ENCODE measurements at places on chromosomes 2 and 18.

- no peak for DNase-seq
These were observed 1424.4 kb upstream of the SLC39A10 start for GRCh38 chr2:194232600-194232999.

DNA sequence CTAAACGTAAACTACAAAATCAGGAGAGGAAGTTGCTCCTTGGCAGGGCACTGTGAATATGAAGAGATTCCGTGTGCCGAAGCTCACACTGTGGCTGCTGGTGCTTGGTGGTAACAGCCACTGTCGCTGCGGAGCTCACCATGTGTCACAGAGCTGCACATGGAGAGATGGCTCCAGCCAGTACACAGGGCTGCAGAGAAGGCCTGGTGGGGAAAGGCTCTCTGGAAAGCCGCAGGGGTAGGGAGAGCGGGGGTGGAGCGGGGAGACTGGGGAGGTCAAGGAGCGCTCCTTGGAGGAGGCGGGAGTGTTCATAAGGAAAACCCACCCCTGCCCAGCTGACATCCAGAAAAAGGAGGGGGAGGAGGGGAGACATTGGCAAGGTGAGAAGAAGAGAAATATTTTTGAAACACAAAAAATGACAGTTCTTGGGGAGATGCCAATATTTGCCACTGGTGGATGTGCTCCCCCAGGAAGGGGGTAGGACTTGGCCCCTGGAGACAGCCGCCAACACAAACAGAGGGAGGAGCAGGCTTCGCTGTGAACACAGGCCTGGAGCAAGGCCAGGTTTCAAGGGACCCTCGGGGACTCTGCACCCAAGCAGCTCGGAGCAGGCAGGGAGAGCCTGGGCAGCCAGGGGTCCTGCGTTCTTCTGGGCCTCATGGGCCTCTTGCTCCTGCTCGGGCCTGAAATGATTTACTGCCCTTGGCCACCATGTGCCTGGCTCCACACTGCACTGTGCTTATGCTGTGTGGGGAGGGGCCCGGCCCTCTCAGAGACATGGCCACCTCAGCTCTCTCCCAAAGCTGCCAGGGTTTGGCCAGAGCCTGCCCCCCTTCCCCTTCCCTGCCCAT is 102.6 kb upstream of the GLI2 start:
- no peak for DNase-seq

- no peak for DNase-seq
These were observed 306.5 kb upstream of the ZNF521 start for GRCh38 chr18:25658476-25658875.

- no peak for DNase-seq
These were observed 464 bp downstream of the COL4A4 start for GRCh38 chr2:227163485-227163997.

GRCh38 chr2:3451926-3452671 is 67.2 kb downstream of the ADI1 start:
- DNase-seq, result no peak

DNA sequence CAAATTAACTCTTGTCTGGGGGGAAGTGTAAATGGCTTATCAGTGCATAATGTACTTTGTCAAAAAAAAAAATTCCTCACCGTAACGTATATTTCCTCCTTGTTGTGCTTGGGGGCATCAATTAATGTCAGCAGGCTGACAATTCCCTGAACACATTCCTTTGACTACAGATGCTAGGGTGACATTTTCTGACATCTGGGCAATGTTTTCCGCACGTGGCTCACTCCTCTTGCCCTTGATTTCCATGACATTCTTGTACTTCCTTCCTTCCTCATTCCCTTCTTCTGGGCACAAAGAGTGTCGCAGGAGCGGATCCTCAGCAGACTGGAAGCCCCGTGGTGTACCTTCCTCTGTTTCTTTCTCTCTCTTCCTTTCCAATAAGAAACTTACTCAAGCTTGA is 173.7 kb downstream of the SP3 start:
- no peak for DNase-seq

GRCh38 chr2:172931256-172931894 is 144.3 kb upstream of the MAP3K20 start:
- DNase-seq, result no peak

DNA sequence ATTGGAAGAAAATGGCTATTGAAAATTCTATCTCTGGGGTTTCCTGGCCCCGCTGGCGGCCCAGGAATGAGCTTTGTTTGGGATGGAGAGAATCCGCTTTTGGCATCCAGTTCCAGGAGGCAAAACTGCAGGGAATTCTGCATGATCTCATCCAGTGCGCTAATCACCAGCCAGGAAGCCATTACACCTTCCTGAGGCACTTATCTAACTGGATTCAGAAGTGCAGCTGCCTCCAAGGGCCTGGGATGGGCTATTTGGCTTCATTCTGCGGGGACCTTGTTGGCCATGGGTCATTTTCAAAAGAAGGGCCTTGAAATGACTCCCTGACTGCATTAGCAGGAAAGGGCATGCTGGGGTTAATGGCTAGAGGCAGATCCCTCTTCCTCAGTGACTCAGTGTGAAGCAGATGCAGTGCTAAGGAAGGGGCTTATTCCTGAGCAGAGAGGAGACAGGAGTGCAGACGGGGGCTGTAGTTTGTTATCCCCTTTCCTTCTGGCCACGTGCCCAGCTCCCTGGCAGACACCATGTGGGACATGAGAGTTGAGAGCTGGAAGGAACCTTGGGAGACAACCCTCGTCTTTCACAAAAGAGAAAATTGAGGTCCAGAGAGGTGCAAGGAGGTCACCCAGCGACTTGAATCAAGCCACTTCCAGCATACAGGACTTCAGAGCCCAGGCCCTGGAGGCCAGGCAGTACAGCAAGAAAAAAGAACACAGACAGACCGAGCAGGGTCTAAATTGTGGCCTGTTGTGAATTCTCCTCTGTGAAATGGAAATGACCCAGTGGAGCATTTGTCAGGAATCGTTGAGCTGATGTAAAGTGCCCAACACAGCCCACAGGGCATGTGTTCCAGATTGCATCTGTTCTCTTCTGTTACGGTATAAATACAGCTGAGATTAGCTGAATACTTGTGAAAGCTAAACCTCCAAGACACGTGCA is 161.8 kb downstream of the PRKCE start:
- no peak for DNase-seq

DNA sequence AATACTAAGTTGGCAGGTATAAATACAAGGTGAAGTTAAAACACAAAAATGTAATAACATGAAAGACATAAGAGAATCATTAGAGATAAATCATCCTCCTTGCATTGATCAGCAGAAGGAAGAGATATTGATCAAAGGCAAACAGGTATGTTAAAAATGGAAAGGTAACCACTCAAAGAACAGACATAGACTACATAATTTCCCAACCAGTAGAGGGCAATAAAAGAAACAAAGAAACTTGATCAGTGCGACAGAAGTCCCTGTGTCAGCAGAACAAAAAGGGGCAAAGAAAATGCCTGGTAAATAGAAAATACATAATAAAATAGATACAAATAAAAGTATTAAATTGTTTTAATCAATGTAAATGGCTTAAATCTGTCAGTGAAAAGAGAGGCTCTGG is 53.6 kb downstream of the FAM228A start:
- DNase-seq, result no peak

DNA sequence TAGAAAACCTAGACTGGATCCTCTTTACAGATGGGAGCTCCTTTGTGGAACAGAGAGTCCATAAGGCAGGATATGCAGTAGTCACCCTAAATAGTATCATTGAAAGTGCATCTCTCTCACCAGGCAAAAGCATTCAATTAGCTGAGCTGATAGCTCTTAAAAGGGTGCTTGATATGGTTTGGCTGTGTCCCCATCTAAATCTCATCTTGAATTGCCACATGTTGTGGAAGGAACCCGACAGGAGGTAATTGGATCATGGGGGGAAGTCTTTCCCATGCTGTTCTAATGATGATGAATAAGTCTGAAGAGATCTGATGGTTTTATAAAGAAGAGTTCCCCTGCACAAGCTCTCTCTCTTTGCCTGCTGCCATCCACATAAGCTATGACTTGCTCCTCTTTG is 96.2 kb upstream of the RMP24 start:
- DNase-seq, result no peak

GRCh38 chr2:54891909-54892308 is 158.3 kb downstream of the RTN4 start:
- DNase-seq, result no peak

DNA sequence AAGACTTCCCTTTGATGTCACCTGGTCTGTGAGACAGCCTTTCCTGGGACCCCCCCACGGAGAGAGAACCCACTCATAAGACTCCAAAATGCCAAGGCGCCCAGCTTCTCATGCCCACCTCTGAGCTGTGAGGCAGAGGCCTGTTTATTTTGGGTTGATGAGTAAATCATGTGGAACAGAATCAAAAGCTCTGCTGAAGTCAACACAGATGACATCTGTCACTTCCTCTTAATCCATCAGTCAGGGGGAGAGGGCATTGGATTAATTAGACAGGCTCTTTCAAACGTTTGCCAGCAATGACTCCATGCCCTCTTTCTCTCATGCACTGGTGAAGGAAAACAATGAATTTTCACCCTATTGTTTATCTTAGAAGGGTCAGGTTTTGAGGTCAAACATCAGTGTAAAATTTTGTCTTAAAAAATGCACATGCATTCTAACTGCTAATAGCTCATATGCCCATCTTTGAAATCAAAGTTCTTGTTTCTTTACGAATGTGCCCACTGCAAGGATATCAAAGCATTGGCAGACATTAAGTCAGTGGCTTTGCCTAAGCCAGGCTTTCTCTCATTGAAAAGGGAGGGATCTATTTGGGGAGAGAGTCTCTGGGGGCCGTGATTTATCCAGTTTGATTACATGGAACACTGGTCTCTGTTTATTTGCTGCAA is 184.1 kb downstream of the ACKR3 start:
- DNase-seq, result no peak

DNA sequence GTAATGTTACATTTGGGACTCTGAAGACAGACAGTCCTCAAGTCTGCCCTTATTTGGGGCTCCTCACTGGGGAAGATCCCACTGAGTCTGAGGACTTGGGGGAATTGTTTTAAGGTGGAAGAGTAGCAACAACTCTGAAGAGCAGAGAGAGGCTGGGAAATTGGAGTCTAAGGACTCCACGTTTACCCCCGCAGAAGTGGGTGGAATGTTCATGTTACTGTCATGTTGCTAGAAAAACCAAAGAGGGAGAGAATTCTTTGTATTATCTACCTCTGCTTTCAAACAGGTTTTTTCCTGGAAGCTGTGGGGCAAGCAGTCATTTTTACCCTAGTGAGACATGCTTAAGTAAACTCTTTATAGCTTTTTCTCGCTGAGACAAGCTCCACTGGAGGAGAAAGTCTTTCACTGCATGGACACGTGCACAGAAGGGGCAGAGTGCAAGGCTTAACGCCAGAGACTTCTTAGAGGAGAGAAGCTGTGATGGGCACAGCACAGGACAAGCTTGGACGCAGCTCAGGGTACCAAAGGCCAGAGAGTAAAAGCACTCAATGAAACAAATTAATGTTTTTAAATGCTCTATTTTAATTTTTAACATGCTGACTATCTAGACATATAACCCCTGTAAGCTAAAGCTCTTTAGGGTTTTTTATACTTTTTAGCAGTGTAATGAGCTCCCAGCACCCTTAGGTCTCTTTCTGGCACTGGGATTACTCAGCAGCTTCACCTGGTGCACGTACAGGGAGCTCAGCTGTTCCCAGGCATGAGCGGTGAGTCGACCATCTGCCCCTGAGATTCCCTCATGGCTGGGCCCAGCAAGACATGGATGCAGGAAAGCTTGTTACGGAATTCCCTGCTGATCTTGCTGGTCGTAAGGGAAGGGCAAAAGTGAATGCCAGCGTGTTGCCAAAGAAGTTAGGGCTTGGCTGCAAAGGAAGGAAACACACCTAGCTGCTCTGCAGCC is 54.5 kb upstream of the BIN1 start:
- no peak for DNase-seq

GRCh38 chr2:42274863-42275262 is 86.2 kb downstream of the COX7A2L start:
- DNase-seq, result no peak

DNA sequence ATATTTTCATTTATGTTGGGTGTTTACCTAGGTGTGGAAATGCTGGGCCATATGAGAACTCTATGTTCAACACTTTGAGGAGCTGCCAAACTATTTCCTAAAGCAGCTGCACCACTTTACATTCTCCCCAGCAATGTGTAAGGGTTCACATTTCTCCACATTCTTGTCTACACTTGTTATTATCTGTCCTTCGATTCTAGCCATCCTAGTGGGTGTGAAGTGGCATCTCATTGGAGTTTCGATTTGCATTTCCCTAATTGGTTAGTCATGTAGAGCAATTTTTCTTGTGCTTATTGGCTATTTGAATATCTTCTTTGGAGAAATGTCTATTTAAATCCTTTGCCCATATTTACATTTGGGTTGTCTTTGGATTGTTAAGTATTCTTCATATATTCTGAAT is 21.9 kb downstream of the RNF144A start:
- no peak for DNase-seq

- DNase-seq, result no peak
These were observed 2.4 kb downstream of the POU3F3 start for GRCh38 chr2:104856086-104856972.

GRCh38 chr2:41720331-41721251 is 327.2 kb upstream of the PKDCC start:
- no peak for DNase-seq

DNA sequence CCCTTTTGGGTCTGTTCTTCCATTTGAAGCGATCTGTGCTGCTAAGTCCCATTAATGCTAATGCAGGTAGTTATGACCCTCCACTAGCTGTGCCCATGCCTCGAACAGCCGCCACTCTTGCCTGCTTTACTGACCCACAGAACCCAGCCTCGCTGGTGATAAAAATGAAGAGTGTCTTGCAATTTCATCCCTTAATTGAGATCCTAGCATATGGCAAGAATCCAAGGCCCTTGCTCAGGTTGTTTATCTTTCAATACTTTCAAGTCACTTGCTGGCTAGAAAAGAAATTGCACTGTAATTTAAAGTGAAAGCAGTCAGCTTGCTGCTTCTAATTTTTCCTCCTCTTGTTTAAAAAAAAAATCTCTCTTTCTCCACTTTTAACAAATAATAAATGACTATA is 73.6 kb downstream of the ZNF521 start:
- DNase-seq, result no peak

DNA sequence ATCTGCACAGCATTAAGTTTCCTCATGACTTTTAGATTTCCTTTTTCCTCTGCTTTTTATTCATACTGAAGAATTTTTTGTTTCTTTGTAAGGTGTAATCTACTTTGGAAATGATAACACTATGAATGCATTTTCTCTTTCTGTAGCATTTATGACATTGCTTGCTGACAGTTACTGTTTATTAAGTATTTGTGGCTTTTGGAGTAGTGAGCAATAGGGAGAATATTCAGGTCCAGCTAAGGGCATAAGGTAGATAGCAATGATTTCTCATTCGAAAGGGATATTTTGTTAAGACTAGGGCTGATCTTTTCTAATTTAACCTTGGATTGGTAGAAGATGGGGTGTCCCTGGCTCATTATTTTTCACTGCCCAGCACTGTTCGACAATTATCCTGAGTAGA is 80.3 kb downstream of the XRCC5 start:
- DNase-seq, result no peak

- DNase-seq, result no peak
These were observed 943 bp upstream of the GPR17 start for GRCh38 chr2:127645026-127645394.

All from HL-60 (cell line).